ENCODE measurements at places on chromosomes 4 and X. TPM values are rescaled to one million over a fixed set of nuclear protein-coding genes. Genes with fewer than 3 reads are reported as not detected.

DNA sequence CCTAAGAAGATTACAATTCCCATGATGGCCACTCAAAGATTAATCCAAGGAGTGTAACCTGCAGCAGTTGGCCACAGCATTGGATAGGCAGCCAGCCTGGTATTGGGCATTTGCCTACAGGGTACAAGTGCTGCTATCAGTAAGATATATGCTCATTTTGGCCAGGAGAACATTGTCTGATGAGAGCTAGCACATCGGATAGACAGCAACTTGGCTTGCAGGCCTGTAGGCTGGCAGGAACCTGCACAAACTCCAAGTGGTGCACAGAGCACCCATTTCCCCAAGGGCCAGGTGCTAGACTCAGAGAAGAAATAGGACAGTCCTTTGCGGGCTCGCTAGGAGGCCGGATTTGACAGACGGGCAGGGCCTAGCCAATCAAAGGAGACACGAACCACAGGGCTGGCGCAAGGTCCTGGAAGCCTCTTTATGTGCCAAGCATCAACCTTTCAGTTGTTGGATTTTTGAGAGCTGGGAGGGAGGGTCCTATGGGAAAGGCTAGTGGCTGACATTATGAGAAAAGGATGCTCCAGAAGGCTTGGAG, 11.7 kb upstream of the AP1AR start:
- H3K27me3 ChIP-seq = no peaks in the 10 kb centered on the region
- H3K36me3 ChIP-seq = no peaks in the 10 kb centered on the region
- DNase-seq = no peak

DNA sequence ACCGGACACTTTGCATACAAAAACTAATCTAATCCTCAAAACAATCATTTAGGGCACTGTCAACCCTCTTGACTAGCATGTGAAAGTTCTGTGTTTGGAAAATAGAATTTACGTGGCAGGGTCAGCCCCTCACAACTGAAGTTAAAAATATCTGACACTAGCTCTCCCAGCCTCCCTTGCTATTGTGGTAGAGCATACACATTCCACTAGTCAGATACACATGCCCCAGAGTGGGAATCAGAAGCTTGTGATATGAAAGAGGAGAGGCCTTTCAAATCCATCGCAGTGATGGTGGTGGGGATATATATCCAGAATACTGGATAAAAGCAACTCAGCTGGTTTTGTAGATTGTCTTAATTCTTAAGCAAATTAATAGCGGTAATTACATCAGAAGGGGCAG, 205.7 kb upstream of the IL15 start:
- DNase-seq = no peak
- H3K4me1 ChIP-seq = no peaks in the 10 kb centered on the region
- no peak overlapping the region for H3K4me3 ChIP-seq

The HDAC6 gene
- 86.2 TPM for total RNA-seq

The LRRC66 gene
- total RNA-seq = 0.29 TPM

- no peak for DNase-seq
- H3K4me1 ChIP-seq = no peaks in the 10 kb centered on the region
- no peaks in the 10 kb centered on the region for H3K36me3 ChIP-seq
- no peak overlapping the region for H3K27ac ChIP-seq
- H3K27me3 ChIP-seq = peaks cover 23% of the 10 kb centered on the region
These were observed 7.7 kb downstream of the ABCD1 start for GRCh38 chrX:153732401-153732800.

DNA sequence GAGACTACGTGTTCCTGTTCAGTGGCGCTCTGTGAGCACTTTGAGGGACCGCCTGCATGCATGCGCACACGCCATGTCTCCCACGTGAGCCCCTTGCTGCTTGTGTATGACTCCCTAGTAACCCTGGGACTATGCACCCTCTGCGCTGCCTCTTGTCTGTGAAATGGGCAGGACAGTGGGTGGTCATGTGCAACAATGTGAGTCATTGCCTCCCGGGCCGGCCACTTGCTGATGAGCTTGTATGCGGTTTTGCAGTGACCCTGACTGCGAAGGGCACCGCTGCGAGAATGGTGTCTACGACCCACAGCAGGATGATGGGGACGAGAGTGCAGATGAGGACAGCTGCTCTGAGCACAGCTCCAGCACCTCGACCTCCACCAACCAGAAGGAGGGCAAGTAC, 61.4 kb downstream of the TNIP2 start:
- H3K36me3 ChIP-seq = peaks cover 4% of the 10 kb centered on the region
- no peak overlapping the region for H3K27ac ChIP-seq
- H3K4me1 ChIP-seq = no peaks in the 10 kb centered on the region
- no peaks in the 10 kb centered on the region for H3K27me3 ChIP-seq

- H3K4me1 ChIP-seq = no peaks in the 10 kb centered on the region
- H3K4me3 ChIP-seq = peak overlapping the region; percentile 11
- no peak overlapping the region for H3K27ac ChIP-seq
- DNase-seq = no peak
- no peaks in the 10 kb centered on the region for H3K27me3 ChIP-seq
These were observed 1.5 kb downstream of the ADRA2C start for GRCh38 chr4:3767570-3768288.

- peak overlapping the region; percentile 58 for H3K4me3 ChIP-seq
- no peak overlapping the region for H3K27ac ChIP-seq
- H3K27me3 ChIP-seq = peaks cover 12% of the 10 kb centered on the region
- peaks cover 13% of the 10 kb centered on the region for H3K4me1 ChIP-seq
- H3K36me3 ChIP-seq = no peaks in the 10 kb centered on the region
- no peak for DNase-seq
These were observed 1.1 kb upstream of the NSG1 start for GRCh38 chr4:4385729-4386295.

The ADGRG2 gene
- total RNA-seq = 1.3 TPM

GRCh38 chrX:70470850-70471289, 26.2 kb downstream of the DLG3 start:
- no peaks in the 10 kb centered on the region for H3K36me3 ChIP-seq
- DNase-seq = no peak
- H3K27me3 ChIP-seq = peaks cover 18% of the 10 kb centered on the region
- no peak overlapping the region for H3K4me3 ChIP-seq
- H3K4me1 ChIP-seq = no peaks in the 10 kb centered on the region

DNA sequence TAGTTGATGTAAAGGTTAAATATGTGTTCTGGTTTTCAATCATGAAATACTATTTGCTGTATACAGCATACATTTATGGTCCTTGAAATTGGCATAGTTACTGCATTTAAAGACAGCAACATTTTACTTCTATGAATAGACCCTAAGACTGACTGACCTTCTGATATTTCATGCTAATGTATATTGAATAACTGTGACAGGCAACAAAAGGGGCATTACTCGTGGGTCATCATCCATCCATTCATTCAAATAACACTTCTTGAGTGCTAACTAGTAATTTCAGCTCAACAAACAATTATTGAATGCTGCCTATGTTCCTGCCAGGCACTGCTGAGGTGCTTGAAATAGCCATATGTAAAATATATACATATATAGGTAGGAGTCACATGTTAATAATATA, 92.8 kb upstream of the ADAMTS3 start:
- no peak overlapping the region for H3K27ac ChIP-seq
- no peak overlapping the region for H3K4me3 ChIP-seq
- no peak for DNase-seq
- H3K4me1 ChIP-seq = no peaks in the 10 kb centered on the region
- H3K36me3 ChIP-seq = no peaks in the 10 kb centered on the region

The HTN1 gene
- total RNA-seq = not detected

The ANAPC10 gene
- 22.7 TPM for total RNA-seq

GRCh38 chr4:23058165-23058776, 365.5 kb downstream of the GBA3 start:
- H3K4me1 ChIP-seq = no peaks in the 10 kb centered on the region
- DNase-seq = no peak
- H3K36me3 ChIP-seq = no peaks in the 10 kb centered on the region
- H3K4me3 ChIP-seq = no peak overlapping the region

All from breast epithelium (tissue), 4 donors.